ENCODE measurements at places on chromosomes 7 and 10. TPM values are rescaled to one million over a fixed set of nuclear protein-coding genes. Genes with fewer than 3 reads are reported as not detected.

Gene IGF2BP3
- total RNA-seq, result 111 TPM

Gene INA
- total RNA-seq, result 1.3 TPM

Gene OPN1SW
- not detected for total RNA-seq

Gene RPEL1
- 0.57 TPM for total RNA-seq

Gene CALY
- not detected for total RNA-seq

Gene MYL10
- not detected for total RNA-seq

Gene TBXAS1
- total RNA-seq, result 33.0 TPM

DNA sequence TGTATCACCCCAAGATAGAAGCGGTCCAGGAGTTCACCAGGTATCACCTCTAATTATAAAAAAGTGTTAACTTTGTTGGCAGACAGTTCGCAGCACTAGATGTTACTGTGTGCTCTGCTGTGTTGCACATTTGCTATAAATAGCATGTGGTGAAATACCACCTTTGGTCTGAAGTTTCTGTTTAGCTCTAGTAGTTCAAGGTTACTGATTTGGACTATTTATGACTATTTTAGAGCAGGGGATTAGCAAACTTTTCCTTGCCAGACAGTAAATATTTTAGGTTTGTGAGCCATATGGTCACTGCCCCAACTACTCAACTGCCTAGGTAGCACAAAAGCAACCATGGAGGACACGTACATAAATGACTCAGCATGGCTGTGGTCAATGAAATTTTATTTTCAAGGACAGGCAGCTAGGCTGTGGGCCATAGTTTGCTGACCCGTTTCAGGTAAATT, 16.5 kb downstream of the DENND10 start:
- no peak for DNase-seq

DNA sequence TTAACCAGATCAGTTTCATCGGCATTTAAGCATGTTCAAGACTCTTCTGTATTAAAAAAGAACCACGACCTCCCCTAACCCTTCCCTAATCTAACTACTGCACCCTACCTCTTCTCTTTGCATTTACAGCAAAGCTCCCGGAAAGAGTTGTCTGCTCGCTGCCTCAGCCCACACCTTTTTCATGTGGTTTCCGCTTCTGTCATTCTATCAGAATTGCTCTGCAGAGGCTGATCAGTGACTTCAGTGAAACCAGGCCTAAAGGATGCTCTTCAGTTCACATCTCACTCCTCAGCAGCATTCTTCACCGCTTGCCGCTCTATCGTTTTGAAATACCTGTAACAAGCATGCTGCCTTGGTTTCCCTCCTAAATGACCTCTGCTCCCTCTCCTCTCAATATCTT, 160.9 kb downstream of the SDK1 start:
- DNase-seq, result no peak

DNA sequence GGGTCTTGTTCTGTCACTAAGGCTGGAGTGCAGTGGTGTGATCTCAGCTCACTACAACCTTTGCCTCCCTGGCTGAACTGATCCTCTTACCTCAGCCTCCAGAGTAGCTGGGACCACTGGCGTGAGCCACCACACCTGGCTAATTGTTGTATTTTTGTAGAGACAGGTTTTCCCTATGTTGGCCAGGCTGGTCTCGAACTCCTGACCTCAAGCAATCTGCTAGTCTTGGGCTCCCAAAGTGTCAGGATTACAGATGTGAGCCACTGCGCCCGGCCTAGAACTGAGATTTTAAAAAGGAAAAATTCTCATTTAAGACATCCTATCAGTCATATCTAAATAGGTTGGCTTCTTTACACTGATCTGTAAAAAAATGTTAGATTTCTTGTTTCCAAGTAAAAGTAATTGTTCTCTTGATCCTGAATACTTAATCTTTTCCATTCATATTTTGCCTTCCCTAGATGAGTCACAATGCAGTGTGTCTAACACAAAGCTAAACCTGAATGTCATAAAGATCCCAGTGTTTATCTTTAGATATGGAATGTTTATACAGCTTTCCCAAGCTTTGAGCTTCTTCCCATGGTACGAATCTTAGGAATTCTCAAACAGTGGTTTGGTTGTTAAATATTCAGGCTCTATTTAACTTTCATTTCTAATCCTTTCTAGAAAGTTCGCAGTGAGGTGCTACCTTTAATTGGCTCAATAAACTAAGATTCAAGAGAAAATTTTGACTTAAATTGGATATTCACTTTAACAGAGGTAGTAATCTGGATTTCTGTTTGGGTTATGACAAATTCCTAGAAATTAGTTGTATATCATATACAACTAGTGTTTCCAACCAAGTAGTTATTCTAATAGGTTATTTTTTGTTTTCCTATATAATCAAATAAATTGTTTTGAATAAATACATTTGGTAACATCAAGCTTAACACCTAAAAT, 12.1 kb upstream of the LAMB1 start:
- DNase-seq, result no peak

DNA sequence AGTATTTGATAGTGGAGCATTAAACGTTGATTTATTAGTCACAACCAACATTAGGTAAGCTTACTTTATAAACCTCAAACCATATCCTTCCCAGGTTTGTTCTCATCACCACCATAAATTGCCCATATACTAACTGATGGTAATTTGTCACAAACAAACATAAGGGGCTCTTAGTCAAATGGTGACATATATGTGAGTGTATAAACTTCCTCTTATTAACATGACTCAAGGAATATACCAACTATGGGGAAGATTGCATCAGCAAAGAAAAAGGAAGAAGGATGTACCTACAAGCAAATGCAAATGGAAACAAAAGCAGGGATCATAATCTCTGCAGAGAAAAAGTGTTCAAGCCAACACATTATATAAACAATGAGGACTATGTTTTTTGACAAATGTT, 418.2 kb upstream of the AKR1E2 start:
- no peak for DNase-seq

GRCh38 chr10:120077707-120078492, 185.4 kb downstream of the SEC23IP start:
- DNase-seq, result no peak

- no peak for DNase-seq
Measured at GRCh38 chr10:71973777-71974488, 9.7 kb downstream of the CHST3 start.

GRCh38 chr7:87155788-87156187, 3.5 kb downstream of the DMTF1 start:
- DNase-seq, result no peak

DNA sequence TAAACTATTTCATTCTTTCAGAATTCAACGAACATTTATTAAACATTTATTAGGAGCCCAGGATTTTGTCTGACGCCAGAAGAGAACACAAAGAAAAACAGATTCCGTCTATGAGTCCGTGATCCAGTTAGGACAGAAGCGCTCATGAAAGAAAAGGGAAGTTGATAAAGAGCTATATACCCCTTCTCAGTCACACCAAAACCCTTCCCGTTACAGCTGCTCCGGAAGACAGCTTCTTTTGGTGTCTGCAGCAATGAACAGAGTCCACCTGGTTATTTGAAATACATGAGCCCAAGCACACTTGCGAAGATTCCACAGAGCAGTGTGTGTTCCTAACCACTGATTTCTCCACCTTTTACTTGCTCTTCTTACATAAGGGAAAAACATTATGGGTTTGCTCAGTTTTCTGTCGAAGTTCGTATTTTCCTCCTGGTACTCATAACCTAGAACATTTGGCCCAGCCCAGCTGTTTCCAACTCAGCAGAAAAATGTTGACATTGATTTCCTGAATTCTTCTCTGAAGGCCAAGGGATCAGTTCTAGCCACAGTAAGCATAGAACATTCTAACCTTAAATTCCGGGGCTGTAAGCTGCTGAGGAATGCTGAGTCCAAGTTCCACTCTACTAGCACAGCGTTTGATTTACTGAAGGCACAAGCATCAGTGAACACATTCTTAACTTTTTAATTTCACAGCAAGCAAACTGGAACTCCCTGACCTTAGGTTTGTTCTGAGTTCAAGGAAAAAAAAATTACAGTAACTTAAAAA, 206.5 kb downstream of the SORCS1 start:
- DNase-seq, result no peak

- DNase-seq, result no peak
Measured at GRCh38 chr7:156082048-156083040, 270.1 kb upstream of the SHH start.

DNA sequence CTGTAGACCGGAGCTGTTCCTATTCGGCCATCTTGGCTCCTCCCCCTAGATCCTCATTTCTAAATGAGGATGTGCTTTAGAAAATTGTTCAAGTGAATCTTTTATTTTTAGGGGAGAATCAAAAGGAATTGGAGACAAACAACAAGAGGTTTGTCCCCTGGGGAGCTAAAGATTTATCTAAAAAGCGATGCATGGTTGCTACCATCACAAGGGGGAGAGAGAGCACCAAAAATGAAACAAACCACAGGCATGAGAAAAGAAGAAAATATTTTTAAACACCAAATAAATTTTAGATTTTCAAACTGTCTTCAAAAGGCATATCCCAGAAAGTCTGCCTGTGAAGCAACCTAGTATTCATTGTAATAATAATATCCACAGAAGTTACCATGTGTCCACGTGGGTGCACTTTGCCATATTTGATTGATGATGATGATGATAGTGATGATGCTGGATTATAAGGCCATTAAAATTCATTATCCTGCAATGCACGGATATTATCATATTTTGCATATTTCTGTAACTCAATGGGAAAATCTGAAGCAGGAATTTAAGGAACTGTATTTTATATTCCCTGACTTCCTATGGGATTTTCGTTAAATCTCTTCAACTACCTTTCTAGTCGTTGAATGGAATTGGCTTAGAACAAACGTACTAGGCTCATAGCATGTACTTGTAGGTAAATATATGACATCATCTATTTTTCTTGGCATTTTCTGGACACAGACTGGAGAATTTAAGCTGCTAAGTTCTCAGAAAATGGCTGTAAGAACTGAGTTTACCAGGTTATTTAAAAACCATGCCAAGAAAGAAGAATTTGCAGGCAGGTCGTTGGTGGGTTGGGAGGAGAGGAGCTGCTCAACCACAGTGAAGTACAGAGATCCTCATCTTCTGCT, 171.6 kb downstream of the WDR37 start:
- DNase-seq, result no peak

DNA sequence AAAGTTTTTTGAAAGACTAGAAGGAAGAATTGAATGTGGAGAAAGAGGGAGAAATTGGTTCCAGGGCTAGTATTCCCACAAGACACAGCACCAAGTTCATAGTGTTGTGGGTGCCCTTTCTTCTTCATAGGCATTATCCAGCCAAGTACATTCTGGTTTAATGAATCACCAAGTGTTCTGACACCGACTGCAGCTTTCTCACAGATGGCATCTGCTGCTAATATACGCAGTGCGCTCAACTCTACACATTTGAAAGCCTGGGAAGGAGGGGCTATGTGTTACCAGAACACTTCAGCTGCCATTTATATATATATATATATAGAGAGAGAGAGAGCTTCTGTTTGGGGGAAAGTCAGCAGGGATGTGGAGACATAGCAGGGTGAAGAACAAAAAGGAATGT, 1168.4 kb downstream of the GATA3 start:
- no peak for DNase-seq

DNA sequence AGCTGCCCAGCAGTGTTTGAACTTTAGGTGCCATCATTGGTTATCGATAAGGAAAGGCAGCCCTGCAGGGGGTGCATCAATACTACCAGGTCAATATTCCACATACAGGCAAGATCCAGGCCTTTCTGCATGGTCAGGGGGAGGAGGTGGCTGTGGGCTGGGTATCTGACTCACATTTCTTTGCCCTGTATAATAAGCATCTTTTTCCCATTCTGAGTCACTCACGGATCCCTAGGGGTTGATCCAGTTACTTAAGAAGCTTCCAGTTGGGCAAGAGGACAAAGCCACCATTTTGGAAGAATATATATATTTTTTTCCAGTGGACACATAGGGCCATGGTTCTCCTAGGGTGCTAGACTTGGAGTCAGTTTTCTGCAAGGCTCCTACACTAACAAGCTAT, 114.2 kb upstream of the HABP2 start:
- DNase-seq, result no peak

DNA sequence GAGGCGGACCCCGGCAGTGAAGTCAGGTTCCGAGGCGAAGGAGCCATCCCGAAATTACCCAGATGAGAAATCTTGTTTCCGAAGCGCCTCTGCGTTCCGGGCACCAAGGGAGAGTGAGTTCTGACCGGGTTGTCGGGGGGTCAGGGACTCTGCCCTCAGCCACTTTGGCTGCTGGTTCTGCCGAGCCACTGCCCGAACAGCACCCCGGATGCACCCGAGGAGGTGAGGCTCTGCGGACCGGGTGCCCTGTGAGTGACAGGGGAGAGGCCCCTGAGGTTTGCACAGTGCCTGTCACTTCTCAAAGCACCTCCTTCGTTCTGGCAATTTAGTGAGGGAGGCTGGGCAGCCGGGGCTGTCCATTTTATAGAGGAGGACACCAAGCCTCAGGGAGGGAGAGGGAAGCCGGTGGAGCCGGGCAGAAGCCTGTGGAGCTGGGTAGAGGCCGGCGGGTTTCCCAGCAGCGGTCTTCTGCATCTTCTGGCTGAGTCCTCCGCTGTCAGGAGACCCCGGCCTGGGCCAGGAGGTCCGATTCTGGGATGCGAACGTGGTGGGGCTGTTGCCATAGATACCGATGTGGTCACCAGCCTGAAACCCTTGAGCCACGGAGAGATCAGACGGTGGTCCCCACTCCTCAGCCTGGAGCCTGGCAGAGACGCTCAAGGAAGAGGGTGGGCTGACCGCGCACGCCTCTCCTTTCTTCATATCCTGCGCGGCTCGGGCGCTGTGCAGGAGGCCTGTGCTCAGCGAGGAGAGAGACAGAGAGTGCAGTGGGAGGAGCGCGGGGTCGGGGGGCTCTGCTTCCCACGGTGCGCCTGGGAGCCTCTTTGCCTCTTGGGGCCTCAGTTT, 18.9 kb upstream of the SHH start:
- DNase-seq, result no peak

DNA sequence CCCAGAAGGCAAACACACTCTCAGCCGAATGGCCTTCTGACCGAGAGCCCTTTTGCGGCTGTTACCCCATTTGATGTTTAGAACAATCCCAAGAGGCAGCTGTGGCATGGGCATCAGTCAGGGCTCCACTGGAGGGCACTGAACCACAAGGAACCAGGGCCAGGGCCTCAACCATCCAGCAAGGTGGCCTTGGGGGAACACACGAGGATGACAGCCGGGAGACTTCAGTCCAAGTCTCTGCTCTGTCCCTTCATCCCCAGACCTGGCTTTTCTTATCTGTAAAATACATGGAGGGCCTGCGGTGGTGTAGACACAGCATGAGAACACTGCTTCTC, 63.6 kb upstream of the INSIG1 start:
- DNase-seq, result peak; percentile 42

- DNase-seq, result no peak
Measured at GRCh38 chr7:78563191-78563590, 764.6 kb downstream of the PHTF2 start.

DNA sequence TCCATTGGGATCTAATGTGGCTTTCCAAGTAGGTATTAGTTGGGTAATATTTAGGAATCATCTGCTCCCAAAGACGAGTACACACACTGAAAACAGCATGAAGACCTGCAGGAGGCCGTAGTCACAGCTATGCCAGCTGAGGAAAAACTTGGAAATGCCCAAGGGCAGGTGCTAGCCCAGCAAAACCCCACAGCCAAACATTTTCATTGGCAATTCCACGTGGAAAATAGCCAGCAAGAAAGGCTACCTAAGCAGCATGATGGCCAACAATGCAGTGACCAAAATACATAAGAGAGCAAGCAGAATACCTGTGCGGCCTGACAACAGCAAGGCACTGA, 32.7 kb downstream of the DOCK4 start:
- no peak for DNase-seq

Data from Calu3 (cell line).